ENCODE measurements at places on chromosomes 4 and X.

DNA sequence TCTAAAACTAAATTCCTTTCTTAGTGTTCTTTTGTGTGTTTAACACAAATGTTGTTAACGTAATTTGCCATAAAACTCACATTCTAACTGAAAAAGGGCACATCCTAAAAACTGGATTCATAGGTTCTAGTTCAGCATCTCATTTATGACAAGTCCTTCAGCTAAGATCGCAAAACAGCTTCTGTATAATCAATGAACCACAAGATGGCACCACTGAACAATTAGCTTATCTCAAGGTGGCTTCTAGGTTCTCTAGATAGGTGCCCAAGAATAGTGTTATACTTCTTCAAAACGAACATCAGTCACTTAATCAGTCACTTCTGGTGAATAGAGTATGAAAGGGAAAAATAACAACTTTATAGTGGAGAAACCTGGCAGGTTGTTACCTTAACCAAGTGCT is 54.3 kb downstream of the NRK start:
- DNase-seq: no peak

DNA sequence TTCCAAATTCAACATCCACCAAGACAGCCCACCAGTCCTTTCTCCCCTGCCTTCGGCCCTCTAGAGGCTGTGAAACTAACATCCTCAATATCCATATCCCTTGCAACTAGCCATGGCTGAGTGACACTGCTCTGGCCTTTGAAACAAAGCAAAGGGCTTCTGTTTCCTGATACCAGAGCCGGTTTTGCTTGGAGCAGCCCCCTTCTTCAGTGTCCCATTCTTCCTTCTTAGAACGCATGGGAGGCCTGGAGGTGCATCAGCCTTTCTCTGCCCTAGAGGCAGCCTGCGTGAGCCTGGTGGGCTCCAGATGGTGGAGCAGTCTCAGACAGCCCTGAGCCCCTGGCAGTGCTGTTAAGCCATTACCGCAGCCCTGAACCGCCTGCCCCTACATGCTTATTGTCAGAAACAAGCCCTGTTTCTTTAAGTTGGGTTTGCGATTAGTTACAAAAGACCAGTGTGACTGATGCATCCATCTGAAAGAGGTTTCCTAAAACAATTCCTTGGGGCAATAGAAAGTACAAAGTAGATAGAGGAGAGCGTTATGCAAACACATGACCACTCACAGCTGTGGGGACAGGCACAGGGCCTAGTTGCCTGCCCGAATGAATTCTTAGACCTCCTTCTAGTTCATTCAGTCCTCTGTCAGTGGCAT is 74.1 kb downstream of the EVC start:
- DNase-seq: no peak

DNA sequence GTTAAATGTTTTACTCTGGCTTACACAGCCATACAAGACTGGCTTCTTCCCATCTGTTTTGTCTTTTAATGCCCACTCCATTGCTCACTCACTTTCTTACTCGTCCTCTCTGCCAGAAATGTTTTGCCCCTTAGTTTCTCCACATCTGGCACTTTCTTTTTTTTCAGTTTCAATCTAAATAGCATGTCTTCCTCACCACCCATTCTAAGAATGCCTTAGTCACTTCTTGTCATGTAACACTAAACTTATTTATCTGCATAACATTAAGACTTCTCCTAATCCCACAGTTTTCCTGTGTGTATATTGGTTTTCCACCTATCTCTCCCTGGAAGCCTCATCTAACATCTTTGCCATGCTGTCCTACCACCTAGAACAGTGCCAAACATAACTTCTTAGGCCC is 119.3 kb downstream of the ADAMTS3 start:
- no peak for DNase-seq

- no peak for DNase-seq
Measured at GRCh38 chrX:43817444-43817843, 64.8 kb downstream of the MAOB start.

- no peak for DNase-seq
Measured at GRCh38 chr4:25888781-25889180, 25.2 kb upstream of the SMIM20 start.

DNA sequence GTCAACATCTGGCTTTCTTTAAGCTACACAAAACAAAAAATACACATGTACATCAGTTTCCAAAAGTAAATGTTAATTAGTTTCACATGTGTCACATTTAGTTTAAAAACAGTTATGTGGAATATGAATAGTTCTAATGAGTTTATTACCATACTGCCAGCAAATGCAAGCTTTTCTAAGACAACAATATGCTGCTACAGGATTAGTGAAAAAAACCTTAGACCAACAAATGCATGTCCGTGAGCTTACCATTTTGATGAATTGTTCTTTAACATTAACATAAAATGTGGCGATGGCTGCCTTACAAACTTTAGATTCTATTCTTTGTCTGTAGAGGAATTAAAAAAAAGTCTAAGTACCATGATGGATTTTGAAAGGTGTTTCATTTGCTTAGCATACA is 31.8 kb downstream of the CENPU start:
- DNase-seq: no peak

DNA sequence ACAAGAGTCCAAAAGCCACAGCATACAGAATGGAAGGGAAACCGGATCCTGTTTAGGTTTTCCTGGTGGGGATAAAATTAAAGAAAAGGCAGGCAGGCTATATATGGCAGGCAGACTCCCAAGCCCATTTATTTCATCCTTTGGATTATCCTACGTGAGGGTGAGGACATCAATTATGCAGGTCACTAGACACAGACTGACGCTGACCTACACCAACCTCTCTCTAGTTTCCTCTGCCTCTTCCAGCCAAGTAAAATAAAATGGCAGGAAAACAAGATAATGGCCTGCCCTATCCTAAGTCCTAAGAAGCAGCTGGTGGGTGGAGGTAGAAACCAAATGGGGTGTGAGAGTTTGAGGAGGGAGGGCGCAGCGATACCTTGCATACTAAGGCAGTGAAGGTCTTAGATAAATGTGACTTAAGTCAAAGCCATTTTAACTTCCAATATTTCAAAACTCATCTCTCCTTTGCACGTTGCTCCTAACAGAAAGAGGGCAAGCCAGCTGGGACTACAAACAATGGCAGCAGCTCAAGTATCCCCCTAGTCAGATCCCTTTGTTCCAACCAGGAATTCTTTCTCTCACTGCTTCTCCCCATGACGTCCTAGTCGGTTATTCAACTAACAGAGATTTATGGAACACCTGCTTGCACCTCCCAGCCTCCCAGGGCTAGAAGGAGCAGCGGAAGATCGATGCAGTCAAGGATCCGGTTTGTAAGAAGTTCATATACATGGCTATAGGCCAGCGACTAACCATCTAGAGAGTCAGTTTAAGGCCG is 72.8 kb downstream of the IRF2 start:
- no peak for DNase-seq

GRCh38 chrX:101550751-101551379 is 518 bp downstream of the ARMCX1 start:
- peak; percentile 12 for DNase-seq

DNA sequence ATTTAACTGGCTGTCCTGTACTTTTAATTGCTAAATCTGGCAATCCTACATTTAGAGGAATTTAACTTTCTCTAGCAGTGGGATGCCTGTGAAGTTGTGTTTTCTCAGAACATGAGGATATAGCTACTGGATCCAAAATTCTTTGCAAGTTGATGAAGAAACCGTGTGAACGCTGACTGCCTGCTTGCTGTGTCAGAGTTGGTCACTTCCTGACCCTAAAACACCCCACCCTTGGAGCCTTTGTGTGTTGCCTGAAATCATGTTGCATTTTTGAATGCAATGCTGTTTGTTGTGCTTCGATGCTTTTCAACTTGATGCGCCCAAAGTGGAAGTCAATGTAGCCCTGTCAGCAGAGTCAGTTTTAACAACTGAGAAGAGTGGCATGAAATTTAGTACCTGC is 211.2 kb downstream of the ANK2 start:
- DNase-seq: no peak

- DNase-seq: no peak
Measured at GRCh38 chrX:70201732-70202131, 24.4 kb downstream of the DGAT2L6 start.

DNA sequence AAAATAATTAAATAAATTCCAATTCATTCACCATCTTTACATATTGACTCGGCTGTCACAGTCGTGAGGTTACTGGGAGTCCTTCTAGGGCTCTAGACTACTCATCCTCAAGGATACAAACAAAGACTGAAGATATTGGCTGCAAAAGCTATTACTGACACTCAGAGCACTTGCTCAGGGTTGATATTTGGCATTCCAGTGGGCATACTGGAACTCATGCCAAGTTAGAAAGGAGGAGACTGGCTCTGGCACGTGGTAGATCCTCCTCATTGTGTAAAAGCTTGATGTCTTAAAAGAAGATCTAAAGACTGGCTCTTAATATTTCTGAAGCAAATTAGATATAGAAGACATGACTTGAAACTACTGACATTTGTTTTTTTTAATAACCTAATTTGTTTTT is 172.7 kb downstream of the GPM6A start:
- DNase-seq: peak; percentile 7

- DNase-seq: no peak
Measured at GRCh38 chr4:48190839-48191238, 56.8 kb upstream of the TXK start.

GRCh38 chr4:148704291-148704690 is 262.1 kb upstream of the NR3C2 start:
- DNase-seq: no peak

GRCh38 chr4:59120287-59120814 is 2010.2 kb upstream of the IGFBP7 start:
- DNase-seq: no peak

DNA sequence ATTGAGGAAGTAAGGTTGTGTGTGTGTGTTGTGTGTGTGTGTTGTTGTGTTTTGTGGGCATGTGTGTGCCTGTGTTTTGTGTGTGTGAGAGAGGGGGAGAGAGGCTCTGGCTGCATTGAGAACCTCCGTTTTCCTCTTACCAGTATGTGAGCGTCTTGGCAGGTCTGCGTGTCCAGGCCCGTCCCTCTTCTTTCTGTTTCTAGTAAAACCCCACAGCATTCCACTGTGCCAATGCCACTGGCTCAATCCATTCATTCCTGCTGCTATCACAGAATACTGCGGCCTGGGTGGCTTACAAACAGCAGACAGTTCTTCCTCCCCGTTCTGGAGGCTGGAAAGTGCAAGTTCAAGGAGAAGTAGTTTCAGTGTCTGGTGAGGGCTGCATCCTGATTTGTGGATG is 15.5 kb upstream of the HTRA3 start:
- no peak for DNase-seq

GRCh38 chr4:38146383-38146782 is 186.2 kb downstream of the PTTG2 start:
- DNase-seq: no peak

DNA sequence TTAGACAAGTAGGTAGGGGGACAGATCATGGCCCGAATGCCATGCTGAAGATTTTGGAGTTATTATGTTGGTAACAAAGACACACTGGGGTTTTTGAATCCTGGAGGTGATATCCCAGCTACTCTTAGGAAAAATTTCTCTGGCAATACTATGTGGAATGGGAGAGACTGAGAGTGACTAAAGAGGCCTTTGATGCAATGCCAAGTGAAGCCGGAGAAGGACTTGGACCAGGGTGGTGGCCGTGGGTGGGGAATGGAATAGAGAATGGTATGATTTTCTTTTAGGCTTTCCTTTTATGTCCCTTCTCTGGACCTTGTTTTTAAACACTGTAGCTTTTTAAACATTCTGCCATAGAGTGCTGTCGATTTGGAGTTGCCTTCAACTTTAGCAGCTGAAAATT is 141.6 kb downstream of the DCLK2 start:
- no peak for DNase-seq

DNA sequence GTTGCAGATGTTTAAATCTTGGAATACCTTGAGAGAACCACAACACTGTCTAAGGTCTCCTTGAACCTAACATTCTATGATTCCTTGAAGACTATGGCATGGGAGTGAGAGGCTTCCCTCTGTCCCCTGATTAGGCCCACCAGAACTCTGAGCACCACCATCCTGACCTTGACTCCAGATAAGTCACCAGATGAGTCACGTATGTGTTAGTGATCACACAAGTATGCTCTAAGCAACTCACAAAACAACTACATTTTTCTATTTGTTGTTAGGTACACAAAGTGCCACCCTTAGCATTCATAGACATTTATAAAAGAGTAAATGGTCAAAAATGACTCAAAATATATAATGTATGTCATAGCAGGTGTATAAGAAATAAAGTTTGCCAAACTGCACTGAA is 252.9 kb upstream of the CXXC4 start:
- no peak for DNase-seq

DNA sequence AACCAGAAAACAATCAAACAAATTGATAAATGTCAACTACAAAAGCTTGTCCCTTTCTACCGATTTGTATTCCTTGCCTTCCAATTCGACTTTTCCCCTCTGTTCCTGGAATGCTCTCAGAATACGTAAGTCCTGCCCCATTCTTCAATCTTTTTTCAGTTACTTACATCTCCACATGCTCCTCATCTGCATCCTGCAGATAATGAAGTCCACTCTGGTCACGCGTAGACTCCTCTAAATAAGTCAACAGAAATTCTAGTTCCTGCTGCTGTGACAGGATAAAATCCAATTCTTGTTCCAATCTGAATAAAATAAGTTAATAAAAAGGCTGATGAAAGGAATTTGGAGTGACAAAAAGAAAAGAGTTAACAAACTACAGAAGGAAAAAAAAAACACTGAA is 34.4 kb upstream of the RBM41 start:
- DNase-seq: no peak

DNA sequence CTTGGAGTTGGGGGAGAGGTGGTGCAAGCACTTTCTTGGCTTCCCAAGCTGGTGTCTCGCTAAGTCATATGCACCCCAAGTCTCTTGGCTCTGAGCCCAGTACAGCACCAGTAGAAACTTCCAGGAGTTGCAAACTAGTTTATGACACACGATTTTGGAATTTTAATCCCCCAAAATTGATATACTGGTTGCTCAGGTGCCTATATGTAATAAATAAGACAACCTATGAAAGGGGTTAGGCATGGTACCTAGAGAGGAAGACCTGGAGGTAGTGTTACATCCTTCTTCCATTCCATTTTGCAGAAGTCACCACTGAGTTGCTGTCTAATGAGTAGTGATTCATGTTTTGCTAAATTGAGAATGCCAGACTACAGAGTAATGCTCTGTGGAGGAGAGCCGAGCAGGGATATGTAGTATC is 4.3 kb upstream of the SLC4A4 start:
- no peak for DNase-seq

GRCh38 chr4:30948653-30949052 is 228.5 kb downstream of the PCDH7 start:
- no peak for DNase-seq

DNA sequence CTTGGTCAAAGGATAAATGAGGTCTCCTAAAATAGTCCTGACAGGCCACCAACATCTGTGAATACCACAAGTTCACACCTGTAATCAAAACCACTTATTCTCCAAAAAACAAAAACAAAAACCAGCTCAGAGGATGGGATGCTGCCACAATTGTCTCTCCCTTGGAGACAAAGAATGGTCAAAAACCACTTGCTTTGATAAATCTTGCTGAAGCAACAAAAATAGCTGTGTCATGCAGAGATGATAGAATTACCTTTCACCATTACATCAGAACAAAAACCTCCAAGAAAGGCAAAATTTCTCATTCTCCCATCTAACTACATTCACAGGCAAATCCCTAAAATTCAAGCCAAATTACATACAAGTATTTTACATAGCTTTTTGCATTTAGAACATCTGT is 180.4 kb downstream of the MAML3 start:
- no peak for DNase-seq

GRCh38 chr4:169098054-169098497 is 88.0 kb upstream of the CBR4 start:
- no peak for DNase-seq
